ENCODE measurements at places on chromosomes 6 and 20.

DNA sequence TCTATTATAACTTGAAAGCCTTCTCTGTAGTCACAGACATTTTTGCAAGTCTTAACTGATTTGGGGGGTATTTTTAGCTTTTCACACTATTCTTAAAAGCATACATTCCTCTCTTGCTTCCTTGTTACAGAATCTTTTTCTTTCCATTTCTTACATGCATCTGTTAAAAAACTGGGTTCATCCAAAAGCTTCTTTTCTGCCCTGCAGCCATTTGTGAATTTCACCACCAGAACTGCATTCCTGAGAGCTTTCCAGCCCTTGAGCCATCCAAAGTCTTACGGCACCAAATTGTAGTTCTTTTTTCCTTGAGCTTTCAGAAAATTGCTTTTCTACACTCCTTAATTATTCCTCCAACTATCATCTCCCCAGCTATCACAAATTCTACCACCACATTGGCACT lies 19.7 kb upstream of the GSTA4 start:
- no peak for DNase-seq

GRCh38 chr6:133248241-133249001 lies 7.3 kb downstream of the EYA4 start:
- no peak for DNase-seq

- peak; percentile 52 for DNase-seq
These were observed 104.9 kb upstream of the SLC22A23 start for GRCh38 chr6:3561725-3562124.

GRCh38 chr20:40778894-40779496 lies 90.0 kb upstream of the MAFB start:
- DNase-seq = no peak

GRCh38 chr6:28078050-28078449 lies 2.3 kb upstream of the ZNF165 start:
- DNase-seq = no peak

- peak; percentile 49 for DNase-seq
These were observed 85.2 kb upstream of the PHACTR3 start for GRCh38 chr20:59518881-59519706.

- no peak for DNase-seq
These were observed 3.4 kb upstream of the BHLHE23 start for GRCh38 chr20:63009988-63010769.

DNA sequence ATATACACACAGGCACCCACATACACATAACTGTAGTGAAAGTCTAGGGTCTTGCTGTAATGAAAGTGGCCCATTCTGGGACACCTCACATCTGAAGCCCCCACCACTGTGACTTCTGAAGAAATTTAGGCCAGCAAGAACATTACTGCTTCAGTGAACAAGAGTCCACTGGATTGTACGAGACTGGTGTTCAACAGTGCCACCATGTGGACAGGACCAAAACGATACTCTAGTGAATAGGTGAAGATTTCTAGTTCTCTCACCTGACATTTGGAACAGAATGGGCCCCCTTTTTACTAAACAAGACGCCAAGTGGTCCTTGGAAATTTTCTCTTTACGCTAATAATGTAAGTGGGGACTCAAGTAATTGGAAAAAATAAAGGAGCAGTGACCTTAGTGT lies 156.9 kb downstream of the MAFB start:
- peak; percentile 15 for DNase-seq

- DNase-seq = no peak
These were observed 16.1 kb downstream of the HLA-F start for GRCh38 chr6:29739136-29739881.

GRCh38 chr6:6736791-6737654 lies 148.5 kb downstream of the LY86 start:
- peak; percentile 51 for DNase-seq

DNA sequence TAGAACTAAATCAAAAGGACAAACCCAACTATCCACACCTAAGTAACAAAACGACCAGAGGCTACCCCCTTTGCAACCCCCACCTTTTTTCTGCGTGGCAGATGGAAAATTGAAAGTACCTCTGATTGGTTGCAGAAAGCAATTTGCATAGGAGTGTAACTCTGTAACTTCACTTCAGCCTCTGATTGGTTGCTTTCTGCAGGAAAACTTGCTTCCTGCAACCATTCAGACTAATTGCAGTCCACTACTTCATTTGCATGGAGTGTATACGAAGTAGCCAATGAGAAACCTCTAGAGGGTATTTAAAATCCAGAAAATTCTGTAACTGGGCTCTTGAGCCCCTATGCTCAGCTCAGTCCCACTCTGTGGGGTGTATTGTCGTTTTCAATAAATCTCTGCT lies 129.1 kb upstream of the OLIG3 start:
- no peak for DNase-seq

DNA sequence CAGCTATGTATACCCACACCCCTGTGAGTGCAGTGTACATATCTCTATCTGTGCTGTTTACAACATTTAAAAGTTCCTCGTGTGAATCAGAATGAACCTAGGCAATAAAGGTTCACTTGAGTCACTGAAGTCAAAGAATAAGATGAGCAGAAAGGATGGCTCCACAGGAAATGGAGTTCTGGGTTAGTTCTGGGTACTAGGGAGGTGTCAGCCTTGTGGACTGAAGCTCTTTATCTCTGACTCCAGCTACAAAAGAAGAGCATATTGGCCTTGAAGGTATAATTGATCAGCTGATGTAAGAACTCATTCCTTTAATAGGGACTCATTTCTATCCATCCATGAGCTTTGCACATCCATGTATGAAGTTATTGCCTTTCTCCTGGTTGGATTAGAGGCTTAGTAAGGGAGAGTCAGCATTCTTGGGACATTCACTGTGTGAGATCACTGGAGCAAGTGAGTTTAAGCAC lies 73.9 kb upstream of the BACH2 start:
- no peak for DNase-seq

DNA sequence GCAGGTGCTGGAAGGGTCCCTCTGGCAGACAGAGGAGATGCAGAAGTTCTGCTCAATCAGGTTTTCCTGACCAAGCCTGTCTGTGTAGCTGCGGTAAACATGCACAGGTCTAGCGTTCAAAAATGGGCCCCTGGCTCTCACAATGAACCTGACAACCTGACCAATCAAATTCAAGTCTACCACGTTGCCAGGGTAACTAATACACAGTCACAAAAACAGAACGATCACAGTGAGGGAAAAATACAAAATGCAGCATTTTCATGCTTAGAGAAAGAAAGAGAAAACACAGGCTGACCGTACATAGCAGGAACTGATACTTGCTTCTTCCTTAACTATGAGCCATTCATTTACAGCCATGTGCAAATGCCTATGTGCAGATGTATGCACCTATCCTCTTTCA lies 353.1 kb upstream of the TSHZ2 start:
- no peak for DNase-seq

DNA sequence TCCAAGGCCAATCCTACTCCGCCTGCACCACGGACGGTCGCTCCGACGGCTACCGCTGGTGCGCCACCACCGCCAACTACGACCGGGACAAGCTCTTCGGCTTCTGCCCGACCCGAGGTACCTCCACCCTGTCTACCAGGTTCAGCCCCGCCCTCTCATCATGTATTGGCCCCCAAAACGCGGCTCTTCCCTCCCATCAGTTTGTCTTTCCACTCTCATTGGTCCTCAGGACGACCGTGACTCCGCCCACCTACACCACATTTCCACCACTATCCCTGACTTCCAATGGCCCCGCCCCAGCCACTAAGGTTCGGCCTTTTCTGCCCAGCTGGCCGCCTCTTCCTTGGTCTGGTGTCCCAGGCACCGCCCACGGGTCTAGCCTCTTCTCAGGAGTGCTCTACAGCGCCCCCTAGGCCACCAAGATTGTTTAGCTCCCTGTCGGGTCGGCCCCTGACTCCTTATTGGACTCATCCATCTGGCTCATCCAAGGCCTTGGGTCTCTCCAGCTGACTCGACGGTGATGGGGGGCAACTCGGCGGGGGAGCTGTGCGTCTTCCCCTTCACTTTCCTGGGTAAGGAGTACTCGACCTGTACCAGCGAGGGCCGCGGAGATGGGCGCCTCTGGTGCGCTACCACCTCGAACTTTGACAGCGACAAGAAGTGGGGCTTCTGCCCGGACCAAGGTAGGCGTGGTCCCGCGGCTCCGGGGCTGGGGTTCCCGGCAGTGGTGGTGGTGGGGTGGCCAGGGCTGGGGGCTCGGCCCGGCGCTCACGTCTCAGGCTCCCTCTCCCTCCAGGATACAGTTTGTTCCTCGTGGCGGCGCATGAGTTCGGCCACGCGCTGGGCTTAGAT lies 3.1 kb downstream of the MMP9 start:
- no peak for DNase-seq

GRCh38 chr6:52087498-52087999 lies at the start of gene PKHD1:
Gene PKHD1 (minus strand): TSS chr6:52087613. CDS start chr6:52084933, 2,680 bp downstream.
- DNase-seq = no peak

GRCh38 chr6:116528133-116528532 lies 16.7 kb downstream of the CALHM5 start:
- no peak for DNase-seq

DNA sequence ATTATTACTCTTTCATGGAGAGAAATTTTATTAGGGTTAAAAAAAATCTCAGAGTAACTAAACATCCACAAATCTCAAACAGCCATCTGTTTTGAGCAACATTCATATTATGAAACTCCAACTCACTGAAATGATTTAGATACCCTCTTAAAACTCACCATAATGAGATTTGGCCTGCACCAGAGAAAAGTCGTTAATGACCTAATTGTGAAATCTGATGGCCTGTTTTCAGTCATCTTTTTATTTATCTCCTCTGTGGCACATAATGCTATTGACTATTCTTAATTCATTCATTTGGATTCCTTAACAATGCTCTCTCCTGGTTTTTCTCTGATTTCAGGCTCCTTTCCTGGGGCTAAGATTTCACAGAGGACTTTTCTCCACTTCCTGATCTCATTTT lies 192.7 kb downstream of the RNF144B start:
- no peak for DNase-seq

GRCh38 chr6:159650314-159650713 lies 42.7 kb downstream of the SOD2 start:
- DNase-seq = no peak

DNA sequence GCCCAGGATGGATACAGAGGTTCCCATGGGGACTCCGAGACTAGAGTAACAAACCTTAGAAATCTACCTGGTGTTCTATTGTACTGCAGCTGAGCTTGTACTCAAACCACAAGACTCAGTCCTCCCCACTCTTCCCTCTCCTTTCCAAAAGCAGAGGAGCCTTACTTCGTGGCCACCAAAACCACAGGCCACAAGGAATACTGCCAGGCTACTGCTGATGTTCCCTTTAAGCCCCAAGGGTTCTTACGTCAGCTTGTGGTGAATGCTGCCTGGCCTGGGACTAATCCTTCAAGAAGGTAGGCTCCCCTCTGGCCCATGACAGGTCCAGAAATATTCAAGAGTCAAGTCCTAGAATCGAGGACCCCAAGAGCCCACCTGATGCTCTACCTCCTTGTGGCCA lies 10.5 kb upstream of the DEFB128 start:
- DNase-seq = no peak

GRCh38 chr6:6328451-6328850 lies 8.0 kb upstream of the F13A1 start:
- no peak for DNase-seq

- DNase-seq = no peak
These were observed 331.1 kb upstream of the HSF2 start for GRCh38 chr6:122068291-122068769.

DNA sequence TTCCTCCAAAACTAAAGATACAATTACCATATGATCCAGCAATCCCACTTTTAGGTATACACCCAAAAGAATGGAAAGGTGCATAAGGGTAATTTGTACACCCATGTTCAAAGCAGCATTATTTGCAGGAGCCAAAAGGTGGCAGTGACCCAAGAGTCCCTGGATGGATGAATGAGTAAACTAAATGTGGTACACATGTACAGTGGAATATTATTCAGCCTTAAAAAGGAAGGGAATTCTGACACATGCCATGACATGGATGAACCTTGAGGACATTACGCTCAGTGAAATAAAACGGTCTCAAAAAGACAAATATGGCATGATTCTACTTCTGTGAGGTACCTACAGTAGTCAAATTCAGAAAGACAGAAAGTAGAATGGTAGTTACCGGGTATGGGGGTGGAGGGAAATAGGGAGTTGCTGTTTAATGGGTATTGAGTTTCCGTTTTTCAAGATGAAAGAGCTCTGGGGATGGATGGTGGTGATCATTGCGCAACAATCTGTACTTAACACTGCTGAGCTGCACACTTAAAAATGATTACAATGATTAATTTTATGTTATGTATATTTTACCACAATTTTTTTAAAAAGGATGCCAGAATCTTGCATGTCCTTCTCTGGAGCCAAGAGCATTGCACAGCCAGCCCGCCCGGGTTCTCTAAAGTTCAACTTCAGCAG lies 518.9 kb upstream of the JARID2 start:
- DNase-seq = no peak

- DNase-seq = no peak
These were observed 216.3 kb upstream of the ECI2 start for GRCh38 chr6:4351520-4352321.

GRCh38 chr6:142413111-142413510 lies 111.3 kb downstream of the ADGRG6 start:
- DNase-seq = no peak

DNA sequence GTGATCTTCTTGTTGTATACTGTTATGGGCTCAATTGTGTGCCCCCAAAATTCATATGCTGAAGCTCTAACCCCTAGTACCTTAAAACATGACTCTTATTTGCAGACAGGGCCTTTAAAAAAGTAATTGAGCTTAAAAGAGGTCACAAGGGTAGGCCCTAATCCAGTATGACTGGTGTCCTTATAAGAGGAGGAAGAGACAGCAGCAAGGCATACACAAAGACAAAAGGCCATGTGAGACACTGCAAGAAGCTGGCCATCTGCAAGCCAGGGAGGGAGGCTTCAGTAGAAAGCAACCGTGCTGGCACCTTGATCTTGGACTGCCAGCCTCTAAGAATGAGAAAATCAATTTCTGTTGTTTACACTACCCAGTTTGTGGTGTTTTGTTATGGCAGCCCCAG lies 8.4 kb downstream of the CAGE1 start:
- DNase-seq = no peak

DNA sequence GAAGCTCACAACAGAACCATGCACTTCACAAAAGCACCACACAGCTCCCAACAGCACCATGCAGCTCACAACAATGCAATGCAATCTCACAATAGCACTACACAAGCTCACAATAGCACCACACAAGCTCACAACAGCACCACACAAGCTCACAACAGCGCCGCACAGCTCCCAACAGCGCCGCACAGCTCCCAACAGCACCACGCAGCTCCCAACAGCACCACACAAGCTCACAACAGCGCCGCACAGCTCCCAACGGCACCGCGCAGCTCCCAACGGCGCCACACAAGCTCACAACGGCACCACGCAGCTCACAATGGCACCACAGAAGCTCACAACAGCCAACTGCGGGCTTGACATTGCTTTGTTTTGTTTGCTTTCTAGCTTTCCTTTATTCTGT lies 198.1 kb downstream of the DLL1 start:
- DNase-seq = no peak

DNA sequence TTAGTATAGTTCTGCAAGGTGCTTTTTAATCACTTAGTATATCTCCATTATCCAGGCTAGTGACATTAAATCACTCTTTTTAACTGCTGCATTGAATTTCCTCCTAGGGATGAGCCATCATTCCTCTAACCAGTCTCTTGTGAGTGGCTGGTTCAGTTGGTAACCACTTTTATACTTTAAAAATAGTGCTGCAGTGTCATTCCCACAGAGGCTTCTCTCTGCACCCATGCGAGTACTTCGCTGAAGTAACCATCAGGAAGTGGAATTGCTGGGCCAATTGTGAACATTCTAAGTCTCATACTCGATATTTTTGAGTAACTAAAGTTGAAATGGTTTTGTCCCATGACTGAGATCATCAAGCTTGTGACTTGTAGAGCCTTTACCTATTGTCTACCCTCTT lies 2.1 kb downstream of the BTN3A2 start:
- DNase-seq = no peak

- no peak for DNase-seq
These were observed 16.8 kb downstream of the CASS4 start for GRCh38 chr20:56428881-56429280.
